ENCODE measurements at places on chromosomes 7 and 10.

GRCh38 chr7:19381321-19381720 lies 236.1 kb upstream of the FERD3L start:
- no peak for DNase-seq

GRCh38 chr7:73442903-73443500 lies 9.4 kb downstream of the FZD9 start:
- DNase-seq, result no peak

DNA sequence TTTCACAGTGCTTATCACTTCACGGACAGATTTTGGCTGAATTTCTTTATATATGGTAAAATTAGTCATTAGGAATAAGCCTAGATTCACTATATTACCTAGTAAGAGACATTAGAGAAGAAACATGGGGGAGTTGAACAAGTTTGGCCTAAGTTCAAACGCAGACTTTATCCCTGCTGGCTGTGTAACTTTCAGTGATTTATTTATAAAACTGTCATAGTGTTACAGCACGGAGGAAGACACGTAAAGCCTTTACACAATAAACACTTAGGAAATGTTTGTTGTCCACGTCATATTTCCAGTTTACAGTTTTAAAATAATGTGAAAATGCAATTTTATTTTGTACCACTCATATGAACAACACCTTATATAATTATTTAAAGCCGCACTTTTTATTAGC lies 661.5 kb downstream of the MAGI2 start:
- no peak for DNase-seq

DNA sequence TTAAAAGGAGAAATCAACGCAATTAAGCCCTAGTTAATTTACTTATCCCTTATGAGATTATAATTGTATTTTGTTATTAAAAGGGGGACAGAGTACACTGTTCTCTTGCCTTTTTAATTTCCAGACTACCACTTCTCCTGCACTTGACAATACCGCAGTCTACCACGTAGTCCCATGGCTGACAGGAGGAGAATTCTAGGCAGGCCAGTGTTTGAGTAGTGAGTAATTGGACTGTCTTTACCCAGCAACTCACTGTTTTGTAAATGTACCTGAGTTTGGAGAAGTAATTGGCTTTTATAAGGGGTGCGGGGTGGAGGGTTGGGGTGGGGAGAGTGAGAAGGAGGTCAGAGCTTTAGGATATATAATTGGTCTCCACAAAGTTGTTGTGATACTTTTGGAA lies 85.4 kb downstream of the CFTR start:
- no peak for DNase-seq

GRCh38 chr7:28804990-28805389 lies 153.1 kb downstream of the TRIL start:
- DNase-seq, result no peak

DNA sequence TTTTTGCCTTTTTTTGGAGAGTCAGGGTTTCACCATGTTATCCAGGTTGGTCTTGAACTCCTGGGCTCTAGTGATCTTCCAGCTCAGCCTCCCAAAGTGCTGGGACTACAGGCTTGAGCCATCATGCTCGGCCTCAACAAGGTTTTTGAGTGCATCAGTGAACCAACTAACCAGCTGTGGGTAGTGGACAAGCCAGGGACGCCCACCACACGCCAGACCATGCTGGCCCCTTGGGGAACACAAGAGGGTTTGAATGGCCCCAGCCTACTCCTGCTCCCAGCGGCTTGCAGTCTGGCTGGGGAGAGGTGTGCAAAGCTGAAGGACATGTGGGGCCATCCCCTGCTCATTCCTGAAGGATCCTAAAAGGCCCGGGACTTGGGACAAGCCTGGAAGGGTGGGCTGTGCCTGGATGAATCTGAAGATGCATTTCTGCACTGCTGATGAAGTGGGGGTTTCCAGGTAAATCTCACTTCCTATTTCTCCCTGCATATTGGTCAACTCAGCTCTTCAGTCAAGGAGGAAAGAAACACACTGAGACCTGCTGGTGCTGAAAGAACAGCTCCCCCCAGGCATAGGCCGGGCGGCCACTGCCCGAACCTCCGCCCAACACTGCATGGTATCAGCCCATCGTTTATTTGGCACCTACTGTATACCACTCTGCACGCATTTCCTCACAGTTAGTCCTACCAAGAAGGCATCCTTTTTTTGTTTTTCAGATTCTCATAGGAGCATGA lies 6.9 kb downstream of the MMD2 start:
- no peak for DNase-seq

- DNase-seq, result no peak
Measured at GRCh38 chr10:13302821-13303555, 3.1 kb upstream of the PHYH start.

DNA sequence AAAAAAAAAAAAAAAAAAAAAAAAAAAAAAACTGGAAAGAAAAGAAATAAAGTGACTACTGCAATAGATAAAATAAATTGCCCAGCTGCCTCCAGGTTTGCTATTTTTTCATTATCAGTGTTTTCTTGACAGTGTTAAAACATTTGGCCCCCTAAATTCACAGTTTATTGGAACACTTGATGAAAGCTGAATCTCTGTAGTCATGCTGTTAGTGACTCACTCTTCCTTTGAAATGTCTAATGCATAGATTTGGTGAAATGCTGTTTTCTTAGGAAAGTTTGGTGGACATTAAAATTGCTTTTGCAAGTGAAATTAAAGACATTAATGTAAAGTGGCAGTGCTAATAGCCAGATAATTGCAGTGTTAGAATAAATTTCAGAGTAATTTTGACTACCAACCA lies 785.2 kb downstream of the NRG3 start:
- no peak for DNase-seq

DNA sequence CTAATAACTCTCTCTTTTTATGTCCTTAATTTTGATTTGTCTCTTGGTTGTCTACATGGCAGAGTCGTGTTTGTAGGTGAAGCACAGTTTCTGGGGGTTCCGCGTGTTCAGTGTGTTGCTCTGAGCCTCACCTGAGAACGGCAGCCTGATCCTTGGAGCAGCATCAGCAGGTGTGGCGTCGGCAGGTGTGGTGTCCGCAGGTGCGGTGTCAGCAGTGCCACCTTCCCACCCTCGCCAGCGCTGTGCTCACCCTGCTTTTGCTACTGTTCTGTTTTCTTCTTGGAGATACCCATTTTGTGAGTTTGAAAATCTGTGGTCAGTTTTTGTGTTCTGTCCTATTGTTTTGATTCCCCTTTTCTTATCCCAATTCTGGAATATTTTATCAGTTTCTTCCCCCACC lies 406.6 kb downstream of the GLRX3 start:
- no peak for DNase-seq

- no peak for DNase-seq
Measured at GRCh38 chr7:68235937-68236336, 1239.3 kb downstream of the TYW1 start.

DNA sequence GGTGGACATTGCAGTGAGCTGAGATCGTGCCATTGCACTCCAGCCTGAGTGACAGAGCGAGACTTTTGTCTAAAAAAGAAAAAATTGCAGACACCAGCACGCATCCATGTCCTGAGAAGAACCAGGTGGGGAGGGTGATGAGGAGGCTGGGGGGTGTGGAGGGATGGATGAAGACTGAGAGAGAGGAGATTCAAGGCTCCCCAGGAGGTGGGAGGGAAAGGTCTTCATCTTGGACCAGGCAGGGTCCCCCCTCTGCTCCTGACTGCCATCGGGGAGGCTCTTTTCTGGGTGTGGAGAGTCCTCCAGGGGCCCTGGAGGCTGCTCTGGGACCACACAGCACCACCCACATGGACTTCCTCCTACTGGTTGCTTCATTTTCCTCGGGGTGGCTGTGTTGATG lies 1.5 kb downstream of the SCART1 start:
- no peak for DNase-seq

DNA sequence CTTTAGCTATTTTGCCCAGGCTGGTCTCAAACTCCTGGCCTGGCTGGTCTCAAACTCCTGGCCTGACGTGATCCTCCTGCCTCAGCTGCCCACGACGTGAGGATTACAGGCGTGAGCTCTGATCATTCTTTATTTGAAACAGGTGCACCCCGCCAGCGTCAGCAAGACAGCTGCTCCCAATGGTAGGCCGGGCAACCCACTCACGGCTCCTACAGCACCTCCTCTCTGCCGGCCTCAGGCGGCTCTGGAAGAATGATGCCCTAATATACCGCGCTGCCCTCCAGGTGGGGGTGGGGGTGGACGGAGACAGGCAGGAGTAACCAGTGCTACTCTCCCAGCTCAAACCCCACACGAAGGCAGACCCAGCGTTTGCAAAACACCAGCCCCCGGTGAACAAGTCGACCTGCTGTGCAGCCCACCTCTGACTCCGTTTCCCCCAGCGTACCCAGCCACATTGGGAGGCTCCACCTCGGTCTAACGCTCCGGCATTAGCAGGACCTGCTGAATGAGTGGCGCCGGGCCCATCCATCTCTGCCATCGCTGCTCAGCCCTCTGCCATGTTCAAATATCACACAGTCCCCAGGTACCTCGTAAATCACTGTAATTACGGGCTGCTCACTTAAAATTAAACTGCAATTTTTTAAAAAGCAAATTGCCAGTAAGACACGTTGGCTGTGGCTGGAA lies 148.6 kb downstream of the ELFN1 start:
- peak; percentile 43 for DNase-seq

- DNase-seq, result no peak
Measured at GRCh38 chr10:64484811-64485330, 963.7 kb downstream of the REEP3 start.

DNA sequence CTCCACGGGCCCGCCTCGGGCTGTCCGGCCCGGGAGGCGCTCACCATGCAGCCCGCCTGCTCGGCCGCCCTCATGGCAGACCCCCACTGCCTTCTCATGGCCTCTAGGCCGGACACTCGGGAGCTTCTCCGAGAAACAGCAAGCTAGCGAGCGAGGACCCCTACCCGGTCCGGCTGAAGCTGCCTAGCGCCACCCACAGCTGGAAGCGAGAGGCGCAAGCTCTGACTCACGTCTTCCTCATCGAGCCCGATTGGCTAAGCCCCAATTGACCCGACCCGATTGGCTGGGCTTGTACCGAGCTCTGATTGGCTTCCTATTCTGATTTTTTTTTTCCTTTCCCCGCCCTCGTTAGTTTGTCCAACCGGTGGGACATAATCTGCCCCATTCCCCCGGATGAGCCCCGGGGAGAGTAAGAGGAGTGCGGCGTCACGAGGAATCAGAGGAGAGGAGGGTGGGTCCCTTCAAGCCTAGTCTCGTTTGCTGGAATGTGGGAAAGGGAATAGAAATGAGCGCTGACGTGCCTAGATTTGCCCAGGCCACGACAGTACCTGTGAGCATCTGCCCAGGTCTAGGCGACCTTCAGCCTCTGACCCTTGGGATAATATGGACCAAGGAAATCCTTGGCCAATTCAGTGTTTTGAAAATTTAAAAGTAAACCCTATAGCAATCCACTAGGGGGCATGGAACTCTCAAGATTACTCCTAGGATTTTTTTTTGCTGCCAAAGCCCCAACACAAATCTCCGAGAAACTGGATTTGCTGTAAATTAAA lies at the start of gene TYSND1:
TSS of gene TYSND1 (minus strand) at position 212 of the 770 bp plus-strand sequence. CDS start at position 98, 114 bp downstream.
- DNase-seq, result peak; percentile 93

DNA sequence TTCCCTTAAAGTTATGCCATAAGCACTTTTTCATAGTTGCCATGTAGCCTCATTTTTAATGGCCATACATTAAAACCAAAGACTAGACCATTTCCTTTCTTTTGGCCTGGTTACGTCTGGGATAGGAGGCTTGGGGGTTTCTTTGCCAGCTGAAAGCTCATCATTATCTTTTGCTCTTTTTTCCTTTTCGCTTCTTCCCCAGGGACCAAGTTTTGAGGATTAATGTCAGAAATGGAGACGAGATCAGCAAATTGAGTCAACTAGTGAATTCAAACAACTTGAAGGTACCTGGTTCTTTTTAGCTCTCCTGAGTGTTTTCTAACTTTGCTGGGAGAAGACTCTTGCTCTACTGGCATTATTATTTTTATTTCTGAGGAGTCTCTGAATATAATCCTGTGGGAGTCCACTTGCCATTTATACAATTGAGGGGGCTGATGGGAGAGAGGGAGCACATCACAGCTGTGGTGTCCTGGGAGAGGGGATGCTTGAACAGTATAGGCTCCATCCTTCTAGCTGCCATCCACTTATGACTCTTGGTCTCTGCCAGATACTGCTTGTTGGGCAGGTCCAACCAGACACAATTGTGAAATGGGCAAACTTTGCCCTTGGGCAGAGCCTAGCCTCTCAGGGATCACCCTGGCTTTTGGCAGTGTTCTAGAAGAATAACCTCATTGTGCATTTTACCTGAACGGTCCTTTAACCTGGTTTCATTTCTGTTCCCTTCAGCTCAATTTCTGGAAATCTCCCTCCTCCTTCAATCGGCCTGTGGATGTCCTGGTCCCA lies 5.8 kb downstream of the CPA4 start:
- DNase-seq, result no peak

- DNase-seq, result no peak
Measured at GRCh38 chr7:83908526-83908925, 259.6 kb upstream of the SEMA3E start.

GRCh38 chr10:103645141-103646054 lies 151.9 kb downstream of the NEURL1 start:
- DNase-seq, result no peak
